Adipose tissue (tissue), 3 donors: ENCODE measurements at places on chromosomes 12 and 14. TPM values are rescaled to one million over a fixed set of nuclear protein-coding genes. Genes with fewer than 3 reads are reported as not detected.

Gene OR4K15
- polyA plus RNA-seq, result not detected

Gene BBS10
- 3.2 TPM for polyA plus RNA-seq

Gene RDH12
- polyA plus RNA-seq, result 1.3 TPM

Gene SLC10A1
- not detected for polyA plus RNA-seq

Gene HCAR3
- polyA plus RNA-seq, result 12.6 TPM

Gene C3AR1
- 15.2 TPM for polyA plus RNA-seq
